Ovary (tissue), 10 donors: ENCODE measurements at places on chromosomes 16 and 17.

DNA sequence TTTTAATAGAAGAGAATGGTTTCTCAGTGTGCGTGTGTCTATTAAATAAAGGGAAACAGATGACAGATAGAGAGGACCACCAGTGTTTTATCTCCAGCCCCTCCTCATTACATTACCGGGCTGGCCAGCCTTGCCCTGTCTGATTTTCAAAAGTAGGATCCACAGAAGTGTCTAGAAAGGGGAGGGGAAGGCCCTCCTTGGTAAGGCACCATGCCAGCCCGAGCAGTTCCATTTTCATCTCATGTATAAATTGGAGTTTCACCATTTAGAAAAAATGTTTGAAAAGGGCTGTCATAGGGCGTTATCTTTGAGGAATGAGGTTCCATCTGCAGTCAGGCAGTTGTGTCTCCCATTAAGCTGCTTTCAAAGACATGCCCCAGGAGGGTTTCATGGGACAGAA, 96.7 kb downstream of the SOCS1 start:
- DNase-seq, result no peak

- no peak for DNase-seq
These were observed 14.8 kb downstream of the SGCA start for GRCh38 chr17:50180620-50181019.

DNA sequence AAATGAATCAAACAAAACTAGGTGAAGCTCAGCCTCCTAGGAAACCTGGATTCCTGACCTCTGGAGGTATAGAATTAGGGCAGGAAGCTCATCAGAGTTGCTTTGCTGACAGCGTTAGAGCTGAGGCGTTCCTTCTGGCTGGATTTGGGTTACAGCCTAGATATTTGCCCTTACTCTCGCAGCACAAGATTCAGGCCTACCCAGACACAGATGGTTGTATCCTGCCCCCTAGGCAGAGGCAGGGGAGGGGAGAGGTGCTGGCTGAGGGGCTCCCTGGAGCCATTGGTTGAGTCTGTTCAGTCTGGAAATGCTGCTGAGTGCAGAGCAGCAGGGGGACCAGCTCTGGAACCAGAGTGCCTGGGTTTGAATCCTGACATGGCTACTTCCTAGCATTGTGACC, 78.4 kb downstream of the MPRIP start:
- DNase-seq, result no peak

DNA sequence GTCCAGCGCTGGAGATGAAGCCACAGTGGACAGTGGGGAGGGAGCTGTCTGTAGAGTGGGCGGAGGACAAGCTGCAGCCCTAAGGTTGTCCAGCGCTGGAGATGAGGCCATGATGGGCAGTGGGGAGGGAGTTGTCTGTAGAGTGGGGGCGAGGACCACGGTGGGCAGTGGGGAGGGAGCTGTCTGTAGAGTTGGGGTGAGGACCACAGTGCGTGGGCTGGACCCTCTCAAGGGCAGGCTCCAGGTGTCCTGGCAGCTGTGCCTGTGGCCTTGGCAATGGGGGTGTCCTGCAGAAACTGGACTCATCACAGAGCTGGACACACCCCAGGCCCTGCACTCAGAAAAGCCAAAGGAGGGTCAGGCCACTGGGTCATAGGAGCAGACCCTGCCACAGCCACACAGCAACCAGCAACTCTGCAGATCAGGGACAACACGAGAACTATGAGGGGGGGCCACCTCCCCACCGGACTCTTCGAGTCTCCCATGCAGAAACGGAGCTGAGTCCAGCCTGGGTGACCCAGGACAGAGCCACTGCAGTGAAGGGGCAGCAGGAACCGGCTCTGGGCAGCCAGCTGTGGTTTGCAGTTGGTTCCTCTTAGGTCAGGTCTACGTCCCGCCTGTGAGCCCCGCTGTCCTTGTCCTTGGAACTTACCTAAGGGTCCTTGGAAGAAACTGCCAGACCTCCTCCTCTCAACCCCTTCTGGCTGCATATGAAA, 33.4 kb upstream of the CBFA2T3 start:
- no peak for DNase-seq

DNA sequence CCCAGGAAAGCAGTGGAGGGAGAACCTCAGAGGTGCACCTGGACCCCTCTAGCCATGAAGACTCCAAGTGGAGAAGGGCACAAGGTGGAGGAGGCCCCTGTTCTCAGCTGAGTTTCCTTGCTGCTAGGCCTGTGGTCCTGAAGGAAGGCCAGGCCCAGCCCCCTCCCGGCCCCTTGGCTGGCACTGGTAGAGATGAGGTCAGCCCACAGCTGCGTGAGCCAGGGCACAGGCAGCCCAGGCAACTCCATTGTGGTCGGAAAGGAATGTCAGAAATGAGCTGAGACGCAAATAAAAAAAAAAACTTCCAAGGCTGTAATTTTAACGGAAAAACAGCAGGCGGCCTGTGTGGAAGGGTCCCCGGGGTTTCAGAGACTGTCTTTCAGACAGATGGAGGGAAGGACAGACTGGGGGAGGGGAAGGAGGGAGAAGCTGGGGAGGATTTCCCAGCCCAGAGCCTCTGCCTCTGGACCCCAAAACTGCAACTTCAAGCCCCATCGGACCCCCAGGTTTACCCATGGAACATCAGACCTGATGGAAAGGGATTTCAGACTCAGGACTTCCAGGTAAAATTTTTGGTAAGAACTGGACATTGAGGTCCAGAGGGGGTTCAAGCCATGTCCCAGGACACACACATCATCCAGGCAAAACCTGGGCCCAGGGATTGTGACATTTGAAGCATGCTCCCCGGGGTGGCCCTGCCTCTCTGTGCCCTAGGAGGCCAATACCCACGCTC, 25.6 kb upstream of the MRPS23 start:
- DNase-seq, result peak; percentile 81

DNA sequence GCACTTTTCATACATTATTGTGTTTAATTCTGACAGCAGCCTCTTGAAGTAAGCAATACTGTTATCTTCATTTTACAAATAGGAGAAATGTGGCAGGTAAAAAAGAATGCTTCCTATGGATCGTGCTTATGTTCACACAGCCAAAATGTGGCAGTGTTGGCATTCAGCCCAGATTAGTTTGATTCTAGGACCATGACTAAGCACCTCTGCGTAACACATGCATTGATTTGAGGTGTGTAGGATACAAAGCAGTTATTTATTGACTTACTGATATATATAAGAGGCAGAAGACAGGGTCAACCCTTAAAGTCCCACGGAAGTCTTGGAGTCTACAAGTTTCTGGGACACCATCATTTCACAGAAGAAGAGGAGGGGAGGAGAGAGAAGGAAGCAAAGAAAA, 1144.4 kb upstream of the GOT2 start:
- DNase-seq, result no peak

- DNase-seq, result no peak
These were observed 38.0 kb downstream of the CDH1 start for GRCh38 chr16:68774982-68775634.

GRCh38 chr17:2484876-2485275, 26.8 kb downstream of the METTL16 start:
- DNase-seq, result no peak

DNA sequence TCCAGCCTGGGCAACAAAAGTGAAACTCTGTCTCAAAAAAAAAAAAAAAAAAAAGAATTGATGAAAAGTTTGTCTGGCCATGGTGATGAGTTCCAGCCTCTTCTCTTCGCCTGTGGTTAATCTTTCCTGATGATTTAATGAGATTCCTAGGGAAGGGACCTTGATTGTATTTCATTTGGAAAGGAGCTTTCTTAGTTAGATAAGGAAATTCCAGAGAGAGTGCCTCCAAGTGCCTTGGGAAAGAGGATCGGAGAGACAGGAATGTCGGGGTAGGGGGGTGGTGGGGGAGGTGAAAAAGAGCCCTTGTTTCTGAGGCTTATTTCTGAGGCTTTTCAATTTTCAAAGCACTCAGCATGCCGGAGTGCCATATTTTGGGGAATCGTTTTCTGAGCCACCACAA, 93.2 kb upstream of the SIAH1 start:
- DNase-seq, result no peak

GRCh38 chr16:84788920-84789391, 30.8 kb upstream of the CRISPLD2 start:
- no peak for DNase-seq

DNA sequence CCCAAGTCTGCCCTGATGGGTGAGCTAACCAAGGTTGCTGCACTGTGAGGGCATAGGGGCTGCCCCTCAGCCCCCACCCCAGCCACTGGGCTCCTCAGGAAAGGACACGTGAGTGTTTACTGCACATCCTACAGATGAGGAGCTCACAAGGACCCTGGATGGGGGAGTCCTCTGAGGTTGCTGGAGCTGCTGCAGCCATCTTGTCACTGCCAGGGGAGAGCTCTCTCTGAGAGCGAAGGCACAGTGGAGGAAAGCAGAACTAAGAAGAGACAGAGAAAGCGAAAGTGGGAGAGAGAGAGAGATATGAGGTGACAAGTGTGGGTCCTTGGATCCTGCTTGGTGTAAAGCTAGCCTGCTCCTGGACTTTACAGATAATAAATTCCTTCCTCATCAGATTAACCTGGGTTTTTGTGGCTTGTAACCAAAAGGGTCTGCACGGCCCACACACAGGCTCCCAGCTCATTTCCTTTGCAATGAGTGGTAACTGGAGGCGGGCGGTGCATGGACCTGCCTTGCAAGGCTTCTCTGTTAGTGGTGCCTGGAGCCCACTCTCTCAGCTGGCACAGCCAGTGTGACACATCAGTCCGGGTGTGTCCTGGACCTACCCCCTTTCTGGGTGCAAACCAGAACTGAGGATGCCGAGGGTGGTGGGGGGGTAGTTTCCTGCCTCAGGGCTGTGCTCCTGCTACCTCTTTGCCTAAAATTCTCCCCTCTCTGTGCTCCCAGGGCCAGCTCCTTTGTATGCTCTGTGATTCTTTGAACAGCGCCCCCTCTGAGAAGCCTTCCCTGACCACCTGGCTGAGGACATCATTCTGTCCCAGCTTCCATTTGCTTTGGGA, 14.2 kb downstream of the SNX20 start:
- DNase-seq, result no peak

DNA sequence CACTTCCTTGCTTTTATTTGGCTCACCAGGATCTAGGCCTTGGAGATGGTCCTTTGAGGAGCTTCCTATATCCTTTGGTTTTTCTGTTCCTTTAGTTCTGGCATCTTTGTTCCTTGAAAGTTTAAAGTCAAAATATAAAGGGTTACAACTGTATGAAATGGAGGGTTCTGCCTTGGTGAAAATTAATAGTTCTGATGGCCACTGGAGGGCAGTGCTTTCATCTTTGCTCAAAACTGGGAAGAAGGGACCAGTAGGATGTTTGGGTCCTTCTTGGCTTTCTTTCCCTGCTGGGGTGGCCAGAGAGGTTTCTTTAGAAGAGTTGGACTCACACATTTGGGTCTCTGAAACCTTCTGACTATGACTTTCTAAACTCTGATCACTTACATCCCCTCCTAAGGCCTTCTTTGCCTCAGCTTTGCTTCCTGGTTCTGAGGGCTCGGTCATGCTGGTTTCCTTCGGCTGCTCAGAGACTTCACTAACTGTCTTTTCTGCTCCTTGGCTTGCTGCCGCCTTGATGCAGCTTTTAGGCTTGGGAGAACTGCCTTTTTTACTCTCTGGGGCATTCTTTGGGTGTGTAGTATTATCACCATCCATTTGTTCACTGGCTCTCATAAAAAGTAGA, 10.9 kb upstream of the ITGA2B start:
- no peak for DNase-seq

DNA sequence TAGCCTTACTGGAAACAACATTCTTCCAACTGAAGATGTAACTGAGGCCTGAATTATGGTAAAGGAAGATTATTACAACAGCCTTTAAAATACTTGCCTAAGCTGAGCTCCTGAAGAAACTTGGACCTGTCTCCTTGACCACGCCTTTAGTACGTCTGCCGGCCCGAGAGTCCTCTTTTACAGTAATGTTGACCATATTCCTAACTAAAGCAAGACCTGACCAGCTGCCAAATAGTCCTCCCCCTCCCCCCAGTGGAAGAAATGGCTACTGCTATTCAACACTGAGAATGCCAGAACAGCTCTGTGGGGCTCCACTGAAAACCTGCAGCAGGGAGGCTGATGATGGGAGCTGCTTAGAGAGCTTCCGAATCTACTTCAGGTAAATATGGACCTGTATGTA, 12.6 kb upstream of the FOXJ1 start:
- no peak for DNase-seq

DNA sequence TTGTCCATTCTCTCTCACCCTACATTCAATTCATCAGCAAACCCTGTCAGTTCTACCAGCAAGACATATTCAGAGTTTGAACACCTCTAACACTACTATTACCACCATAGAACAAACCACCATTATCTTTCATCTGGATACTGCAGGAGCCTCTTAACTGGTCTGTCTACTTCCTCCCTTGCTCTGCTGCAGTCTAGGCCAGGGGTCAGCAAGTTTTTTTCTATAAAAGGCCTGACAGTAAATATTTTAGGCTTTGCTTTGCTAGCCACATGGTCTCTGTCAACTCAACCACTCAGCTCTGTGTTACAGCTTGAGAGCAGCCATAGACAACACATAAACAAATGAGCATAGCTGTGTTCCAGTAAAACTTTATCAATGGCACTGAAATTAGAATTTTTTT, 13.8 kb downstream of the KCTD19 start:
- no peak for DNase-seq

GRCh38 chr16:57637424-57637823, 9.0 kb downstream of the ADGRG1 start:
- DNase-seq, result no peak

GRCh38 chr17:67689534-67690177, 28.1 kb upstream of the NOL11 start:
- DNase-seq, result no peak

- DNase-seq, result no peak
These were observed 5.3 kb upstream of the KAT7 start for GRCh38 chr17:49783071-49783715.

DNA sequence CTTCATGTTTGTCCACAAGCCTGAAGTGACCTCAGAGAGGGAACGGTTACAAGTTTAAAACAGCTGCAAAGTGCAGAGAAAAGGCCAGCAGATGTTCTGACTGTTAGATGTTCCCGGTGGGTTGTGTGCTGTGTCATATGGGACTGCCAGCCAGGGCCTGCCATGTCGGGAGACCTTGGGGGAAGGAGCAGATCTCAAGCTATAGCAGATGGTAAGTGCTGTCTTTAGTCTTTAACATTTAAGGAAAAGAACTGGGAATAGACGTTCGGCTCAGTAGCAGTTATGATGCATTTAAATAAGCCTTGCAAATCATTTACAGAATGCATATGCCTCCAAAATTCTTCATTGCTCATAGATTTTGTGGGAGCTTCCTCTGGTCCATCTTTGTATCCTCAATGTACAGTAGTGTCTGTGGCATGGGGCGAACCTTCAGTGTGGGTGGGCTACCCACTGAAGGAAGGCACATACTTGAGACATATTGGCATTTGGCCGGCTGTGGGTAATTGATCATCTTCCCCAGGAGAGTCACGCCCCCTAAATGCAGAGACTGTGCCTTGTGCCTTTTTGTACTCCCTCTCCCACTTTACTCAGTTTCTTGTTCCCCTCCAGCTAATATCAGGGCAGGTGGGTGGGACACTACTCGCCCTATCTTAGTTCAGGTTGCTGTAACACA, 131.9 kb downstream of the NPIPB5 start:
- DNase-seq, result no peak
